ENCODE measurements at places on chromosomes 16 and 17.

- no peak for DNase-seq
Observed at GRCh38 chr16:10883004-10883403, 6.0 kb downstream of the CIITA start.

GRCh38 chr16:1979271-1980029 lies 1.8 kb downstream of the NOXO1 start:
- DNase-seq = no peak

DNA sequence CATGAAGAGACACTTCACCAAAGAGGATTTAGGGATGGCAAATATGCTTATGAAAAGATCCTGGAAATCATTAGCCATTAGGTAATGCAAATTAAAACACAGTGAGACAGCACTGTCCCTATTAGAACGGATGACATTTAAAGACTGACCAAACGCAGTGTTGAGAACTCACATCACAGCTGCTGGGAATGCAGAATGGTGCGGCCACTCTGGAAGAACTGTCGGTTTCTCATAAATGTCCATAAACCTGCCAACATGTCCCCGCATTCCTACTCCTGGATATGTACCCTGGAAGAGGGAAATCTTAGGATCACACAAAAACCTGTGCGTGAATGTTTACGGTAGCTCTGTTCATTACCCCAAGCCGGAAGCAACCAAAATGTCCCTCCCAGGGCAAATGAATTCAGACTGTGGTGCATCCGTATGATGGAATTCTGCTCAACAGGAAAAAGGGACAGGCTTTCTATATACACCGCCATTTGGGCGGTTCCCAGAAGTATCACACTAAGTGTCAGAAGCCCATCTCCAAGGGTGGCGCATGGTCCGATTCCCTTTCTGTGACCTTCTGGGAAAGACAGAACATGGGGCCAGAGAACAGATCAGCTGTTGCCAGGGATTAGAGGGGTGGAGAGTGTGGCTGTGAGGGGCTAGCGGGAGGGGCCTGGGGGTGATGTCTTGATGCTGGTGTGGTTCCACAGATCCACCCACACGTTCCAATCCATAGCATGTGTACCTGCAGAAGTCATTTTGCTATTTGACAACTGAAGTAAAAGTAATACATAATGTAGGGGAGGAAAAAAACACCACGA lies 197.2 kb upstream of the CHMP6 start:
- DNase-seq = no peak

GRCh38 chr17:77332034-77332971 lies 191.5 kb downstream of the SEC14L1 start:
- no peak for DNase-seq

DNA sequence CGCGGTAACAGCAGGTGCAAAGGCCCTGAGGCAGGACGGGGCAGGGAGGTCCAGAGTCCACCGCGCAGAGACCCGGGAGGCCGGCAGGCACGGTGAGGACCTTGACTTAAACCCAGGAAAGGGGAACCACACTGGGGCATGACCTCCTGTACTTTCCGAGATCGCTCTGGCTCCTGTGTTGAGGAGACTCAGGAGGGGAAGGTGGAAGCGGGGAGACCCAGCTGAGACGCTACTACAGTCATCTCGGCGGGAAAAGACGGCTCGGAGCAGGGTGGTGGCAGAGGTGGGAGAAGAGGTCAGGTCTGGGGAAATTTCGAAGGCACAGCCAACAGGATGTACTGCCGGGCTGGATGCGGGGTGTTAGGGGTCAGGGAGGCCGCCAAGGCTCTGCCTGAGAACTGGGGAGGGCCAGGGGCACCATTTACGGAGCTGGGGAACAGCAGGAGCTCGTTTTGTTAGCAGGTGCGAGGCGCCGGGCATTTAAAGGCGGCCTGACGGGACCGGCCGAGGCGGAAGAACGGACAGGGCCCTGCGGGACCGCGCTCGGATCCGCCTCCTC lies 22.3 kb downstream of the NPTX1 start:
- DNase-seq = no peak

- DNase-seq = no peak
Observed at GRCh38 chr17:35778641-35779196, 16.7 kb downstream of the MMP28 start.

DNA sequence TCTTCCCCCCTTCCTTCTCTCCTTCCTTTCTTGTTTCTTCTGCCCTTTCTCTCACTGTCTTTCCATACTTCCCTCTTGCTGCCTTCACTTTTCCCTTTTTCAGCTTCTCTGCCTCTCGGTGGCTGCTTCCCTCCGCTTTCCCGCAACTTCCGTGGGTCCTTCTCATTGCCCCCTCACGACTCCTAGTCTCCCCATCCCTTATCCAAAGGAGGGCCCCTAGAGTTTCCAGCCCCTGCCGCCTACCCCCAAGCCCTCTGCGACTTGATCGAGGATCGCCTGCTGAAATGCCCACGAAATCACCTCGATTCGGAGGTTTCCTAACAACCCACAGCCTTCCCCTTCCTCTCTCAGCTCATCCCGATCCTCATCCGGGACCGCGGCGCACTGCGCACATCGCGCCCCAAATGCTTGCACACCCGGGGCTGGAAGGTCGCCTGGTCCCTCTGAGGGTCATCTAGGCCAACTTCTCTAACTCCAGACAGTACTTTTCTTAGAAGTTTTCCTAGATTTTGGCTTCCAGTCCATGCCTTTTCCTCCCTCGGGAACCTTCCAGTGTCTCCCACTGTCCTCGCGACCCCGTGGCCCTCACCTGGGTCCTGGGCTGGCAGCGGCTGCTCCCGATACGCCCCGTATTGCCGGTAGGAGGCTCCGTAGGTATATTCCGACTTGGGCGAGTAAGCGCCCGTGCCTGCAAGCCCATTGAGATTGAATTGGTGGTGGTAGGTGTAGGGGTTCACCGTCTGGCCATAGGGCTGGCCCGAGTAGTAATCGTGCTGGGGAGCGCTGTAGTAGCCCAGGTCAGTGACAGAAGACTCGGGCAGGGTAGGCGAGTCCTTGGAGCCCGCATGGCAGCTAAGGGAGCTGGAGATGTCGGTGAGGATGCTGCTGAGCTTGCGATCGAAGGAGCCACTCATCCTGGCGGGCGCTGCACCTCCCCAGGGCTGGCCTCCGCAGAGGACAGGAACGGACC lies 654 bp downstream of the DLX3 start:
- no peak for DNase-seq

- DNase-seq = no peak
Observed at GRCh38 chr17:78325076-78325687, 34.7 kb downstream of the SOCS3 start.

DNA sequence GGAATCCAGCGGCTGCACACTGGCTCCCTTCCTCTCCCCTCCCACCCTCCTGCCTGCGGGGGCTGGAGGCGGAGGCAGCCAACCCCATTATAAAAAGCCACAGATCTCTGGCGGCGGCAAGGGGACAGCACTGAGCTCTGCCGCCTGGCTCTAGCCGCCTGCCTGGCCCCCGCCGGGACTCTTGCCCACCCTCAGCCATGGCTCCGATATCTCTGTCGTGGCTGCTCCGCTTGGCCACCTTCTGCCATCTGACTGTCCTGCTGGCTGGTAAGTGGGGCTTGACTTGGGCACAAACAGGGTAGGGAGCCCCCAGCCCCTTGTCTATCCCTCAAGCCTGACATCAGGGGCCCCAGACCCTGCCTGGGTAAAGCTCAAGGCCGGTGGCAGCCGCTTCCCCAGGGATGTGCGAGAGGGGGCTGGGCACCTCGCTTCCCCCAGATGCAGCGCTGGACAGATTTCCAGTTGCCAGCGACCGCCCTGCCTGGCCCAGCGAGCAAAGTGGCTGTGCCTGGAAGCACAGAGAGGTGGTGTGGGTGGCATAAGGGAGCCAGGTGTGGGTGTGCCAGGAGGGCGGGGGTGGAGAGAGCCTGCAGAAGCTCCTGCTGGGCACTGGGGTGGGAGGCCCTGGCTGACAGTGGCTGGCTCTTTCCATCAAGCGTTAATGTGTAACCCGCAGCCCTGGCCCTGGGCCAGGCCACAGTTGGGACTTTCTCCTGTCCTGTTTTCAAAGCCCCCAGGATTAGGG lies at the start of gene CX3CL1:
Gene CX3CL1, plus strand, starts transcription at position 119 of the 745 bp plus-strand sequence. Its CDS starts 79 bp downstream, at position 198.
- no peak for DNase-seq

DNA sequence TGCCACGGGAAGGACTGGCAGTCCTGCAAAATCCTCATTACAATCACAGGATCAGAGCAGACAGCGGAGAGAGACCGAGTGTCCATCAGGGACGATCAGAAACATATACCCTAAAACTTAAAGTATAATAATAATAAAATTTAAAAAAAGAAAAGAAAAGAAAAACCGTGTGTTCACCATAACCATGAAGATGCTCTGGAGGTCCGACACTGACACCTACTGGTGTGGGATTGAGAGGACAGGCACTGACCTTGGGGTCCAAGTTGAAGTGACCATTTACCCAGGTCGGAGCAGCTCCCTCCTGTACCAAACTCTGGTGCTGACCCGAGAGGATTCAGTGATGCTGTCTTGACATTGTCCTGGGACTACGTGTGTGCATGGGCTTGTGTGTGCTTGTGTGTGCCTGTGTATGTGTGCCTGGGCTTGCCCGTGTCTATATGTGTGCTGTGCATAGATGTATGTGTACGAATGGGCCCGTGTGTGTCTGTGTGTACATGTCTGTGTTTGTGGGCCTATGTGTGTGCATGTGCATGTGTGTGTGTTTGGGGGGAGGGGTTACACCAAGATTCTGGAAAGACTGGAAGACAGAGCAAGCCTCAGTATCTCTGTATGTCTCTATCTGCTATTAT lies 10.0 kb upstream of the CD300LD start:
- DNase-seq = peak; percentile 41

- DNase-seq = no peak
Observed at GRCh38 chr16:57680842-57681375, 12.8 kb downstream of the ADGRG3 start.

- DNase-seq = no peak
Observed at GRCh38 chr17:19759568-19760549, 11.8 kb upstream of the ALDH3A1 start.

DNA sequence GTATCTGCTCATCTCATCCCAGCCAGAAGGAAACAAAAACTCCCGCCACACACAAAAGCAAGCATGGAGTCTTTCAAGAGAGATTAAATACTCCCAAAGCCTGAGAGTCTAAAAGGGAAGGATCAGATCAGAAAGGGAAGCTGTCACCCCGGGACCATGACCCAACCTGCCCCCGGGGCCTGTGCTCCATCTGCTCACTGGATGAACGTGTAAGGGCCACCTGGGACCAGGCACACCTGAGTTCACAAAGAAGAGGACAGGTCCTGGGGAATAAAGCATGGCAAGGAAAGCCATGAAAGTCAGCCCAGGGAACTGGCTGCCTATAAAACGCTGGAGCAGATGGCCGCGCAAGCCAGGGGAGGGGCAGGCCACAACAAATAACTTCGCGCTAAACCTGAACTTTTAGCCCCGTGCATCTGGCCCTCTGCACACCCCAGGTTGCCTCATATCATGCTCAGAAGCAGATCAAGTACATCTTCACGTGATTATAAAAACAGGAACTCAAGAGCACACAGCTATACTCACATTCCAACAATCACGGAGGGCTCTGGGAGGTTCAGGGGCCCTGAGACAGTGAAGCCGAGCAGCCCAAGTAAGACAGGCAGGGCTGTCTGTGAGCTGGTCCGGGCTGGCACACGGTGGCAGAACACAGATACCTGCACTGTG lies 3.4 kb downstream of the TMEM11 start:
- no peak for DNase-seq

- DNase-seq = no peak
Observed at GRCh38 chr16:65034915-65035314, 86.9 kb downstream of the CDH11 start.

GRCh38 chr16:19599968-19600716 lies 44.6 kb downstream of the VPS35L start:
- no peak for DNase-seq

DNA sequence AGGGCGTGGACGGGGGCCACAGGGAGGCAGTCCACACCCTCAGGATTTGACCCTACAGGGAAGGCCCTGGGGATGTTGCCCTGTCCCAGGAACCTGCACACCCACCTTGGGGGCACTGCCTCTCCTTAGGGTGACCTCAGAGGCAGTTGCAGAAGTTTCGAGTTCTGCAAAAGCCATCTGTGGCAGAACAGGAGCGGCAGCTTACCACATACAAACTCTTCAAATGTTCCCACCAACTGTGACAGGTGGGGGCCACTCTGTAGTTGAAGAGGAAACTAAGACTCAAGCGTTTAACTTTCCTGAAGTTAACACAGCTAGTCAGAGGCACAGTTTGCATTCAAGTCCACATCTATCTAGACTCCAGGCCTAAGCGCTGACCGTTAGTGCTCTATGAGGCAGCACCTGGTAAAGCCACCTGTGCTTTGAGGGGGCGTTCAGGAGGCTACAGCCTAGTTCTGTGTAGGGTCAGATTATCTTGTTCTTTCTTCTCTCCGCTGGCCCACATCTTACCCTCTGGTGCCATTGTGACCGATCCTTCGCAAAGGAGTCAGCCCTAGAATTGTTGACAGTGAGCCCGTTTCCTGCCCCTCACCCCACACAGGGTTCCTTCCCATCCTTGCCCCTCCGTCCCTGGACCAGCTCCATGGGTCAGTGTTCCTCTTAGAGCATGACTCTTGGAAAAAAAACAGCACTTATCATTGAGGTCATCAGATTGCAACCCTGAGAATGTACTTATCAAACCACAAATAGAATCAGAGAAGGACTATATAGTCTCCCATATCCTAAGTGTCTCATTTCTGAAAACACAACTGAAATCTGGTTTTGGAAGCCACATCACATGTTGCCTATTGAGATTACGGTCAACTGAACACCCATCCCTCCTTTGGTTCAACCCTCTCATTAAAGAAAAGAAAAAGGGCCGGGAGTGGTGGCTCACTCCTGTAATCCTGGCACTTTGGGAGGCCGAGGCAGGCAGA lies 45.4 kb downstream of the CDH1 start:
- DNase-seq = peak; percentile 32

- DNase-seq = no peak
Observed at GRCh38 chr16:89060207-89060794, 33.4 kb upstream of the ACSF3 start.

GRCh38 chr17:21252289-21252795 lies 868 bp downstream of the NATD1 start:
- DNase-seq = no peak

DNA sequence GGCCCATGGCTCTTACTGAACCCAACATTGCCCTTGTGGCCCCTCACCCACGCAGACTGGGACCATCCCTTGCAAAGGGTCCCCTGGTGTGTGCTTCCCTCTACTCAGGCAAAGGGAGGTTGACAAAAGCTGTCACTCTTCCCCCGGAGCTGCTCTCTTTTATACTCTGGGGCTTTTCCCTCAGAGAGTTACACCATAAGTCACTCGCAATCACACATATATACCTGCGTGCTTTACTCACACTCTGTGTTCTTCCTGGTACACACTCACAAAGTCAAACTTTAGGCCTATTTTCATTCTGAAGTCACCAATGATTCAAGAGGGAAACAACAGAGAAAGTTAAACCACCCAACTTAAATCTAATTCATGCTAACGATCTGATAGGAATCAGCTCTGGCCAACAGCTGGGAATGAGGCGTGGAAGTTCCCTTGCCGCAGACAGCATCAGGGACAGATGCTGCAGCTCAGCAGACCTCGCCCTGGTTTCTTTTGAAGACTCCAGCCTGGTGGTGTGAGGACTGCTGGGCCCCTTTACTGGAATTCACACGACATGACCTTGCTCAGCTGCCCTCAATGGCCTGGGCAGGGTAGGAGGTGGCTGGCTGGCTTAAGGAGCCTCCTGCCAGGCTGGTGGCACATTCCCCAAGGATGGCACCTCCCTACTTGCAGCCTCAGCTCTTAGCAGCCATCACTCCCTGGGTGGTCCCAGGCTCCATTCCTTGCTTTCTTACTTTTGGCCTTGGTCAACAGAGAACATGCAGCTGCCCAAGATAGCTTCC lies 27.3 kb downstream of the HIC1 start:
- DNase-seq = no peak
